Natural killer cell (primary cell): ENCODE measurements at places on chromosomes 5 and 9. TPM values are rescaled to one million over a fixed set of nuclear protein-coding genes. Genes with fewer than 3 reads are reported as not detected.

DNA sequence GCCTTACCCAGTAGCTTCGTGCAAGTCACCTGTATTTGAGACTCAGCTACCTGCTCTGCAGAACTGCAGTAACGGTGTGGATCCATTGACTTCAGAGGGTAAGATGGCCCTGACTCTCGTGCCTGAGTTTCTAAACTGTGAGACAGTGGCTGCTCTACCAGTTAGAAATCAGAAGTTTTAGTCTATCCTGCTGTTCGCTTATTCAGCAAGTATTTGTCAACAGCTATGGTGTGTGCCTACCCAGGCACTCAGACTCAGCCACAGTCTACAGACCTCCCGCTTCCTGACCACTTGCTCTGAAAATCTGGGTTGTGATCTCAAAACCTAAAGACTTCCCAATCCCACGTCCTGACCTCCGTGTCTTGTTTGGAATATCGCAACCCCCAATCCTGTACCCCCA lies 13.5 kb downstream of the AQP3 start:
- H3K27me3 ChIP-seq, result no peaks in the 10 kb centered on the region
- no peaks in the 10 kb centered on the region for H3K4me1 ChIP-seq
- no peak overlapping the region for H3K27ac ChIP-seq

Gene PCYOX1L
- 16.8 TPM for total RNA-seq

Gene ORM2
- not detected for total RNA-seq

Gene PLEKHG4B
- 0.07 TPM for total RNA-seq

DNA sequence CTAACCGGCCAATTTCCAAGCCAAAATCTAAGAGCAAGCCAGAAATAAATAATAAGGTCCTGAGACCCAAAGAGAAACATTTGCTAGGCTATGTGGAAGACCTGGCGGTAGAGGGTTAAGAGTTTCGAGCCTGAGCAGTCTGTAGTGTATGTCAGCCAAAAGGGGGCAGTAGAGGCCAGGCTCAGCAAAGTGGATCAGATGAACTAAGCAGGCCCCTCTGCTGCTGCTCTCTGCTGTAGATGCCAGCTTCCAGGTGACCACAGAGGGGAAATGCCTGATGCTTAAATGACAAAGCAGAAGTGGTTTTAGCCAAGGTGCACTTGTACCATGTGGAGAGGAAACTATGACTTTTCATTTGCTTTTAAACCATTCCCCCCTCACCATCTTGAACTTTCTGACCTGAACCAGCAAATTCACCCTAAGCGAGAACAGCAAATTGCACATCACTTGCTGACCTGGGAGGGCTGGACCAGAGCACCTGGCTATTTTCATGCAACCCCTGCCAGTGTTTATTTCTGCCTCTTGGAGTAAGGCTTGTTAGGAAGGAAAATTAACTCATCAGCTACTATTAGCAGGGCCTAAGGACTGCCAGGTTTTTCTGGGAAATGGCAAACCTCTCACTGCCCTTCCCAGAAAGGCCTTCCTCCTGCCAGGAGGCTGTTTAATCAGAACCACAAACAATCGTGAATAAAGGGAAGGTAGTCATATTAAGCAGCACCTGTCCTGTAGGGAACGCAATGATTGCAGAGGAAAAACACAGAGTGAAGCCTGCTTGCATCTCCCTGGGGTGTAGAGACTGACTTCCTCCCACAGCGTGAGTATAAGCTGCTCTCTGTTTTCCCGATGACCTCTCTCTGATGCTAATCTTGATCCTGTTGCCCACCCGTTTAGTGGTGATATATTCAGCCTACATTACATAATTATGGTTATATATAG lies 818.2 kb downstream of the TLR4 start:
- no peaks in the 10 kb centered on the region for H3K36me3 ChIP-seq
- H3K4me1 ChIP-seq, result no peaks in the 10 kb centered on the region
- H3K4me3 ChIP-seq, result no peak overlapping the region
- H3K27me3 ChIP-seq, result no peaks in the 10 kb centered on the region
- DNase-seq, result no peak
- H3K27ac ChIP-seq, result no peak overlapping the region

Gene RNF183
- not detected for total RNA-seq

DNA sequence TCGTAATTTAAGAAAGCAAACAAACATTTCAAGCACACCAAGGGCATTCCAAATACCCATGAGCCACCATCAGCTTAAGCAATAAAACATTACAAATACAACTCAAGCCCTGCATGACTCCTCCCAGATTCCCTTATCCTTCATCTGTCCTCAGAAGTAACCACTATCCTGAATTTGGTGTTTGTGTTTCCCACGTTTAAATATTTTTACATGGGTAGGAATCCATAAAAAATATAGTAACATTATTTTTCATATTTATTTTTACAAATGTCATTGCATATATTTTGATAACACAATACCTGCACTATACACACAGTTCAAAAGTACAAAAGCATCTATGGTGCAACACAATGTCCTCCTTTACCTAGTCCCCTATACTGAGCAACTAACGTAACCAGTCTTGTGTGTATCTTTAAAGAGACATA lies 6.4 kb downstream of the PRKAA1 start:
- H3K27ac ChIP-seq, result no peak overlapping the region
- no peak for DNase-seq
- H3K4me1 ChIP-seq, result peaks cover 8% of the 10 kb centered on the region
- peaks cover 5% of the 10 kb centered on the region for H3K36me3 ChIP-seq
- no peaks in the 10 kb centered on the region for H3K27me3 ChIP-seq

Gene TIMD4
- total RNA-seq, result 3.6 TPM

Gene MYMK
- not detected for total RNA-seq

DNA sequence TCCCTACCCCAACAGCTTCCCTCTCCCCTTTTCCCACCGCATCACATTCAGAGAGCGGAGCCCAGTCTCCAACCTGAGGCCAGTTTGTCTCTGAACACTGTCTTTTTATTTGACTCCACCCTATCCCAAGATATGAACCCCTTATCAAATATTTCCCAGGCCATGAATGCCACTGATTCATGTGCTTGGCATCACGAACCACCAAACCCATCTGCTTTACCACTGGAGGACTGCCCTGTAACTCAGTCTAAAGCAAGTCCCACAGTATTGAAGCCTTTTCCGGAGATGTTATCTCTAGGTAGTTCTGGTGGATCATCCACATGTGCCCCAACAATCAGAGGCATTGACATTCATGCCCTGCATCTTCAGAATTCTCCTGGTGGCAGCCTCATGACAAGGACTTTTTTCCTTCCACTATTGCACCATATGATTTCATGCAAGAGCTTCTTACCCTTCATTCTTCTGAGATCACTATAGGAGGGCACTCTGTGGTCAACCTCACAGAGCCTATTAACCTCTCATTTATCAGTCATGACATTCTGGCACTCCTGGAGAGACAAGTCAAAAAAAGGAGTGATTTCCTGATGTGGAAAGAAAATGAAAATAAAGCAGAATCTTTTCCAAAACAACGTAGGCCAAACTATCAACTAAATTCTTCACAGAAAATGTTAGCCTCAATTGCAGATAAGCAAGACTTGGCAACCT lies 12.3 kb upstream of the SPATA31D4 start:
- H3K4me1 ChIP-seq, result no peaks in the 10 kb centered on the region
- H3K27ac ChIP-seq, result no peak overlapping the region
- H3K36me3 ChIP-seq, result no peaks in the 10 kb centered on the region
- no peak for DNase-seq
- no peaks in the 10 kb centered on the region for H3K27me3 ChIP-seq

- no peak overlapping the region for H3K4me3 ChIP-seq
- no peak for DNase-seq
- H3K27me3 ChIP-seq, result no peaks in the 10 kb centered on the region
- no peaks in the 10 kb centered on the region for H3K4me1 ChIP-seq
These were observed 1726.4 kb upstream of the NUDT12 start for GRCh38 chr5:105288946-105289345.

- no peak overlapping the region for H3K27ac ChIP-seq
- no peaks in the 10 kb centered on the region for H3K36me3 ChIP-seq
- peaks cover 8% of the 10 kb centered on the region for H3K4me1 ChIP-seq
- peaks cover 4% of the 10 kb centered on the region for H3K27me3 ChIP-seq
- no peak overlapping the region for H3K4me3 ChIP-seq
These were observed 16.1 kb downstream of the PDLIM4 start for GRCh38 chr5:132273631-132274030.

Gene OTULINL
- total RNA-seq, result 67.4 TPM

Gene TMEM267
- 7.2 TPM for total RNA-seq

- H3K36me3 ChIP-seq, result no peaks in the 10 kb centered on the region
- no peaks in the 10 kb centered on the region for H3K27me3 ChIP-seq
- no peak for DNase-seq
- peaks cover 13% of the 10 kb centered on the region for H3K4me1 ChIP-seq
- H3K4me3 ChIP-seq, result peak overlapping the region; percentile 77
These were observed 439 bp upstream of the DDX46 start for GRCh38 chr5:134758176-134758503.

GRCh38 chr5:56167519-56167918 lies 65.6 kb downstream of the ANKRD55 start:
- H3K27me3 ChIP-seq, result peaks cover 3% of the 10 kb centered on the region
- no peak for DNase-seq
- H3K36me3 ChIP-seq, result no peaks in the 10 kb centered on the region
- no peak overlapping the region for H3K4me3 ChIP-seq
- H3K4me1 ChIP-seq, result no peaks in the 10 kb centered on the region

- DNase-seq, result no peak
- no peaks in the 10 kb centered on the region for H3K4me1 ChIP-seq
- no peak overlapping the region for H3K27ac ChIP-seq
- H3K36me3 ChIP-seq, result no peaks in the 10 kb centered on the region
- no peaks in the 10 kb centered on the region for H3K27me3 ChIP-seq
- H3K4me3 ChIP-seq, result no peak overlapping the region
These were observed 123.7 kb downstream of the WDR41 start for GRCh38 chr5:77368367-77368766.

DNA sequence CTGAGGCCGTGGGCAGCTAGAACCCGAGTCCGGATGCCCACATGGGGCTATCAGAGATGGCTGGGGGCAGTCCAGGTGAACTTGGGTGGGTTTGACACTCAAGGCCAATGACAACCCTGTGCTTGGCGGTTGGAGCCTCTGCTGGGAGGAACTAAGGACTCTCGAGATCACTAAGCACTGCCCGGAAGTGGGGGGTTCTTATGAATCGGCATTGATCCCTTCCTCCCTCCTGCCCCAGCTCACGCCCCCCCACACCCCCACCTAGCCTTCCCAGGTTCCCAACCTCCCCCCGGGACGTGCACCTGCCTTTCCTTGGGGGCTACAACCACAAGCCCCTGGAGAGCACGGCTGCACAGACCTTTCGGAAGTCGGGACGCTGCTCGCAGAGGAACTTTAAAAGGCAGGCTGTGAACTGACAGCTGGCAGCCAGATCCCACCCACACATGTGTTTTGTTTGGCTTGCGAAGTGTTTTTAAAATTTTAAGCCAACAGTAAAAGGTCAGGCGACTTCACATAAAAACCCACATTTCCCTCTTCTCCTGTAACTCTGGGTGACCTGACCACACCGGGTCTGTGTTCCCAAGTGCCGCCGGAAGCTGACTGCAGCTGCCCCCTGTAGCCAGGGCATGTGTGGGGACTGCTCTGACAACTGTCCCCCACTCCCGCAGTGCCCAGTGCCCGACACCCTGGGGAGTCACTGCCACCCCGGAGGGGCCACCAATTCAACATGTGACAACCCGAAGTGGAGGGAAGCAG lies 5.1 kb upstream of the RALGDS start:
- peaks cover 3% of the 10 kb centered on the region for H3K36me3 ChIP-seq
- H3K4me3 ChIP-seq, result peak overlapping the region; percentile 22
- H3K4me1 ChIP-seq, result peaks cover 96% of the 10 kb centered on the region
- no peaks in the 10 kb centered on the region for H3K27me3 ChIP-seq
- DNase-seq, result no peak
- H3K27ac ChIP-seq, result peak overlapping the region; percentile 99

Gene HBEGF
- 5.1 TPM for total RNA-seq

- H3K27me3 ChIP-seq, result no peaks in the 10 kb centered on the region
- no peak overlapping the region for H3K27ac ChIP-seq
- H3K4me1 ChIP-seq, result peaks cover 20% of the 10 kb centered on the region
- no peak for DNase-seq
These were observed 22.3 kb downstream of the ORM2 start for GRCh38 chr9:114351932-114352331.

GRCh38 chr5:17020678-17021601 lies 84.9 kb upstream of the MYO10 start:
- no peaks in the 10 kb centered on the region for H3K4me1 ChIP-seq
- H3K4me3 ChIP-seq, result no peak overlapping the region
- H3K27me3 ChIP-seq, result no peaks in the 10 kb centered on the region
- no peak for DNase-seq
- H3K36me3 ChIP-seq, result no peaks in the 10 kb centered on the region

GRCh38 chr5:88262116-88262515 lies 6.5 kb downstream of the TMEM161B start:
- no peak overlapping the region for H3K4me3 ChIP-seq
- no peak overlapping the region for H3K27ac ChIP-seq
- H3K36me3 ChIP-seq, result peaks cover 4% of the 10 kb centered on the region
- H3K27me3 ChIP-seq, result no peaks in the 10 kb centered on the region

DNA sequence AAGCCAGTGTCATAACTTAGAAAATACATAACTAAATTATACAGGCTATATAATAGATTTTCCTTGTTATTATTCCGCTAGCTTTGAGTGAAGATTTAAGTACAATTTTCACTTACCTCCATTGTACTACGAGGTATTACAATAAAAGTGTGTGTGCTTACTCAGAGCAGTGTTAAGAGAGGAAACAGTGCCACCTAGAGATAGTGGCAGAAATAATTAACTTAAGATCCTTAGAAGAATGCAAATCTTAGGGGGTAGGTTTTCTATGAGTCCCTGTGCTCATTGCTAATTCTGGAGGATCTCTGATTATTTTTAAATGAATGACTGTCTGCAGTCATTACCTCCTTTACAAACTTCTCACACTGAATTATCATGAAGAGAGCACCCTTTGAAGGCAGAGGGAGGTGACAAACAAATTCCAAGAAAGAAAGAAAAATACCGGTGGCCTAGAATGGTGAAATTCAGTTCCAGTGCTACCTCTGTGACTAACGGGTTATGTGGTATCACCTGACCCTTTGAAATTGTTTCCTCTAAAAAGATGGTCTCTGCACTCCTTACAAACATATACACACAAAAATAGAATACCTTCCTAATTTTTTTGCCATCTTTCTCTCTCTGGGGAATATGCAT lies 379.8 kb downstream of the TRIM36 start:
- no peak overlapping the region for H3K27ac ChIP-seq
- no peak overlapping the region for H3K4me3 ChIP-seq
- no peaks in the 10 kb centered on the region for H3K36me3 ChIP-seq
- H3K4me1 ChIP-seq, result no peaks in the 10 kb centered on the region
- no peak for DNase-seq

GRCh38 chr5:95583992-95584391 lies 29.1 kb downstream of the ARSK start:
- no peak overlapping the region for H3K27ac ChIP-seq
- H3K27me3 ChIP-seq, result no peaks in the 10 kb centered on the region
- no peak overlapping the region for H3K4me3 ChIP-seq
- peaks cover 5% of the 10 kb centered on the region for H3K36me3 ChIP-seq
- DNase-seq, result no peak

GRCh38 chr9:85995097-85995496 lies 54.2 kb downstream of the NAA35 start:
- H3K27me3 ChIP-seq, result no peaks in the 10 kb centered on the region
- H3K27ac ChIP-seq, result no peak overlapping the region
- no peak for DNase-seq
- H3K36me3 ChIP-seq, result peaks cover 12% of the 10 kb centered on the region

- H3K4me1 ChIP-seq, result no peaks in the 10 kb centered on the region
- H3K4me3 ChIP-seq, result no peak overlapping the region
- no peaks in the 10 kb centered on the region for H3K36me3 ChIP-seq
- no peaks in the 10 kb centered on the region for H3K27me3 ChIP-seq
- no peak for DNase-seq
These were observed 104.2 kb downstream of the TRIM32 start for GRCh38 chr9:116791326-116791725.

Gene TPD52L3
- not detected for total RNA-seq

GRCh38 chr9:133423216-133423615 lies 1.0 kb downstream of the ADAMTS13 start:
- peaks cover 16% of the 10 kb centered on the region for H3K4me1 ChIP-seq
- H3K4me3 ChIP-seq, result no peak overlapping the region
- peaks cover 8% of the 10 kb centered on the region for H3K27me3 ChIP-seq
